ENCODE measurements at places on chromosomes 2 and 18. TPM values are rescaled to one million over a fixed set of nuclear protein-coding genes. Genes with fewer than 3 reads are reported as not detected.

The CNDP1 gene
- 0.32 TPM for total RNA-seq

The GAD1 gene
- 0.58 TPM for total RNA-seq

The PCGF1 gene
- total RNA-seq: 29.1 TPM

The GCA gene
- 29.1 TPM for total RNA-seq

The PSTPIP2 gene
- 2.9 TPM for total RNA-seq

The CD8B gene
- total RNA-seq: 3.8 TPM

The HRH4 gene
- total RNA-seq: 0.28 TPM

The DYTN gene
- total RNA-seq: not detected

The AOX1 gene
- 1.9 TPM for total RNA-seq

The SP3 gene
- total RNA-seq: 104 TPM

The OR6B2 gene
- not detected for total RNA-seq

The PROC gene
- total RNA-seq: 0.95 TPM

The LINC00305 gene
- total RNA-seq: not detected

The ALK gene
- total RNA-seq: 0.09 TPM

The RMDN2 gene
- total RNA-seq: 28.5 TPM

The CPS1 gene
- 0.29 TPM for total RNA-seq

The CCDC85A gene
- 0.49 TPM for total RNA-seq

The RPRM gene
- total RNA-seq: 2.5 TPM

The UGT1A5 gene
- total RNA-seq: 6.5 TPM
